Stimulated activated CD8-positive, alpha-beta memory T cell treated with anti-CD3 and anti-CD28 coated beads, Interleukin-7, amount 100 ng/mL, for 24 hours (primary cell): ENCODE measurements at places on chromosomes 12 and 14.

- DNase-seq, result peak; percentile 86
Measured at GRCh38 chr12:49828133-49829091, at the start of gene NCKAP5L. Gene NCKAP5L, minus strand, starts transcription at chr12:49828413. Its CDS starts 24,369 bp downstream, at chr12:49804044.

- no peak for DNase-seq
Measured at GRCh38 chr12:119859241-119859640, 17.9 kb downstream of the CIT start.

- no peak for DNase-seq
Measured at GRCh38 chr12:123743002-123743401, 19.1 kb upstream of the DNAH10 start.

- DNase-seq, result no peak
Measured at GRCh38 chr12:15918066-15918465, 6.9 kb downstream of the DERA start.
